Epithelial cell of proximal tubule (primary cell): ENCODE measurements at places on chromosomes 2 and 18. TPM values are rescaled to one million over a fixed set of nuclear protein-coding genes. Genes with fewer than 3 reads are reported as not detected.

PAX8 gene
- 109 and 127 TPM in 2 replicates for total RNA-seq

DNA sequence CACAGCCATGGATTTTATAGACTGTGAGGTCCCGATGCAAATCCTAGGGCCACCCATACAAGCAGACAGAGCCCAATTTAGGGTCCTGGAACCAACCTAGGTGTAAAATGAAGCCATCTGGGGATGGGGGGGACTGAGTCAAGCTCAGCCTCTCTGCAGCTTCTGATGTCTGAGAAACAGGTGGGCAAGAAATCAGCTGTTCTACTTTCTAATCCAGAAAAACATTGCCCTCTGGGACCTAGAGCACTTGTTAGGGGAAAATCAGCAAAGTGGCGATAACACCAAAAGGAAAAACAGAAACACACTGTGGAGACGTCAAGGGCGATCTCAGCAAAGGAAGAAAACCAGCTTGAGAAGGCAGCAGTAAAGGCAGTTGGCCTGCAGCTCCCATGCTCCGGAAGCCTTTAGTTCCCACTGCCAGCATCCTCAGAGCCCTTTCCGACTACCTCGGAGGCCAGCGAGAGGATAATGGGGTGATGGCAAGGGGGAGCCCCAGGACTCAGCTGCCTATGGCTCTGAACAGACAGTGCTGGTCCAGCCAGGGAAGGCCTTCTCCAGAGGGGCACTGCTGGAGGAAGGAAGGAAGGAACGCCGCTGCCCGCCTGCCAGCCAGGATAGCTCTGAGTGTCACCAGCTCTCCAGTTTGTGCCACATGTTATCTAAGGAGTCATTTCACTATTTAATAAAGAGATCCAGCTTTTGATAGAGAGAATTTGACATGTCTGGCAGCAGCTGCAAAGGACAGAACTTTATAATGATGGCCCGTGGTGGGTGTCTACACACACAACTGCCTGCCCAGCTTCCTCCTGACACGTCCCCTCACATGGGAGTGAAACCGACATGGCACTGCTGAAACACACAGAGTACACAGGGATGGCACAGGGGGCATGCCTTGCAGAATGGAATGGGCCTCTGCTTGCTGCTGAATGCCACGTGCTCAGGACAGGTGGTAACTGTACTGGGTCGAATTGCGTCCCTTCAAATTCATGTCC lies 37.7 kb downstream of the HS1BP3 start:
- DNase-seq, result no peak

ATP6V1C2 gene
- total RNA-seq, result not detected in 2 replicates

KCNJ3 gene
- total RNA-seq, result 0.12 TPM in 1 of 2 replicates, not detected in the other

DNA sequence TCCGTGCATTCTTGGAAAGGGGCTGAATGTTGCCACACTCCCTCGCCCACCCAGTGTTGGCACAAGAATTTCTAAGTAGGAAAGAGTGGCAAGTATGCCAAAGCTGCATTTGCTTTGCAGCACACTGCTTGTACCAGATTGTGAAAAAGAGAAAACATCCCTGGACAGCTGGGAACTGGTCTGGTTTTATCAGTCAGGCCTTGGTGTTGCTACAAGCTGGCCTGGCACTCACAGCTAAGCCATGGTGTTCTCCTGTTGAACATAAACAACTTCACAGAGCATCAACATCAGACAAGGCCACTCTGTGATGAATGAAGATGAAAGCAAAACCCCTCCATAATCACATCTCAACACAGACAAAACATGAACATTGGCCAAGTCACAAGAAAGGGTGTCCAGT lies 4.2 kb upstream of the TRABD2A start:
- DNase-seq, result no peak

- DNase-seq, result no peak
Observed at GRCh38 chr2:107742460-107743027, 84.1 kb upstream of the RGPD4 start.

GRCh38 chr2:55923091-55923981 lies at the start of gene EFEMP1:
Gene EFEMP1 (minus strand): TSS chr2:55923782. CDS start chr2:55922440, 1,342 bp downstream.
- no peak for DNase-seq

SIX2 gene
- 0.06 and 3.1 TPM in 2 replicates for total RNA-seq

IWS1 gene
- total RNA-seq, result 50.7 and 77.1 TPM in 2 replicates

EVX2 gene
- not detected in 2 replicates for total RNA-seq

- DNase-seq, result no peak
Observed at GRCh38 chr2:109020217-109020637, 31.2 kb upstream of the EDAR start.

YES1 gene
- 109 and 130 TPM in 2 replicates for total RNA-seq

GRCh38 chr2:204177251-204177976 lies 240.9 kb downstream of the ICOS start:
- no peak for DNase-seq
